ENCODE measurements at places on chromosomes 2 and 18.

GRCh38 chr2:84527137-84528129 is 11.1 kb downstream of the DNAH6 start:
- DNase-seq = no peak

- no peak for DNase-seq
Measured at GRCh38 chr2:153717060-153717459, 154.7 kb upstream of the GALNT13 start.

GRCh38 chr2:73841912-73842738 is 13.4 kb downstream of the STAMBP start:
- DNase-seq = no peak

DNA sequence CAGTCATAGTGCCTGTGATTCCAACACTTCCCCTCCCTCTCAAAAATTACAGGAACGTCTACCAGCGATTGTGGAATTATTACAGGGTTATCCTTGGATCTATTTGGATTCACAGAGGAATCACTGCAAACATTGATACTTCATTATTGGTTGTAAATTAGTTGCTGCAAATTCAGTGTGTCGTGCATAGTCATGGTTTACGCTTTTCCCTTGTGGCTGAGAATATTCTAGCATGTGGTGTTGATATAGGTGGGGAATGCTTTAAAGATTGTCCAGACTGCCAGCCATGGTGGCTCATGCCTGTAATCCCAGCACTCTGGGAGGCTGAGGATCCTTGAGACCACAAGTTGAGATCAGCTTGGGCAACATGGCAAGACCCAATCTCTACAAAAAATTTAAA is 48.7 kb upstream of the PDK1 start:
- no peak for DNase-seq

All from lower leg skin (tissue), 4 donors.